Kidney (tissue), 22 donors: ENCODE measurements at places on chromosomes 16 and 17. TPM values are rescaled to one million over a fixed set of nuclear protein-coding genes. Genes with fewer than 3 reads are reported as not detected.

- no peaks in the 10 kb centered on the region for H3K27me3 ChIP-seq
- no peaks in the 10 kb centered on the region for H3K4me1 ChIP-seq
- H3K4me3 ChIP-seq = no peak overlapping the region
- no peaks in the 10 kb centered on the region for H3K36me3 ChIP-seq
- no peak for DNase-seq
Observed at GRCh38 chr16:12235110-12235509, 258.6 kb downstream of the SNX29 start.

- DNase-seq = no peak
- no peak overlapping the region for H3K4me3 ChIP-seq
- H3K27me3 ChIP-seq = no peaks in the 10 kb centered on the region
Observed at GRCh38 chr16:27636453-27637240, 86.7 kb downstream of the KATNIP start.

DNA sequence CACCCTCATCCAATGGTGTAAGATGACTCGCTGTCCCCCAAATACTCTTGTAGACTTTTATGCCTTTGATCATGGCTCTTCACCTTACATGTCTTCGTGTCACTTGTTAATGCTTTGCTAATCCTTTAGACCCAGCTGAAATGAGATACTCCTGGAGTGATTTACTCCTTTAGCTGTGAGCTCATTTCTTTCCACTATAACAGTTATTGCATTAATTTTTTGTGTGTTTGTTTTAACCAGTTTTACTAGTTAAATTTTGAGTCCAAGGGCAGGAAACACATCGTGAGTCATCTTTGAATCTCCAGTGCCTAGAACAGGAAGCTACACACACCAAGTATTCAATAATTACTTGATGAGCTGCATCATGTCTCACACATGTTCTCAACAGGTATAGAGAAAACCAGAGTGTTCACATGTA lies 6.5 kb upstream of the CTCF start:
- H3K27ac ChIP-seq = no peak overlapping the region
- H3K27me3 ChIP-seq = no peaks in the 10 kb centered on the region
- DNase-seq = no peak
- no peak overlapping the region for H3K4me3 ChIP-seq
- H3K4me1 ChIP-seq = peaks cover 5% of the 10 kb centered on the region

- peaks cover 5% of the 10 kb centered on the region for H3K4me1 ChIP-seq
- H3K27me3 ChIP-seq = peaks cover 2% of the 10 kb centered on the region
- H3K4me3 ChIP-seq = no peak within 1 kb of the TSS
- no peaks in the 10 kb centered on the region for H3K36me3 ChIP-seq
Observed at GRCh38 chr17:4903051-4903818, at the start of gene CHRNE. CHRNE (minus strand) TSS chr17:4903098; CDS start chr17:4903063, 35 bp downstream.

- no peaks in the 10 kb centered on the region for H3K36me3 ChIP-seq
- no peaks in the 10 kb centered on the region for H3K4me1 ChIP-seq
- no peak overlapping the region for H3K27ac ChIP-seq
- H3K4me3 ChIP-seq = no peak overlapping the region
Observed at GRCh38 chr17:9224485-9224884, 203.2 kb downstream of the NTN1 start.

GRCh38 chr17:71109697-71110096 lies 940.4 kb downstream of the KCNJ2 start:
- no peak overlapping the region for H3K4me3 ChIP-seq
- no peaks in the 10 kb centered on the region for H3K27me3 ChIP-seq
- no peak for DNase-seq
- H3K4me1 ChIP-seq = no peaks in the 10 kb centered on the region

Gene CDR2L
- total RNA-seq = 29.3 TPM
